ENCODE measurements at places on chromosomes 12 and 14.

- no peak for DNase-seq
Measured at GRCh38 chr14:53603994-53604393, 352.6 kb downstream of the BMP4 start.

GRCh38 chr12:22518060-22518719, 26.2 kb downstream of the C2CD5 start:
- DNase-seq, result no peak

DNA sequence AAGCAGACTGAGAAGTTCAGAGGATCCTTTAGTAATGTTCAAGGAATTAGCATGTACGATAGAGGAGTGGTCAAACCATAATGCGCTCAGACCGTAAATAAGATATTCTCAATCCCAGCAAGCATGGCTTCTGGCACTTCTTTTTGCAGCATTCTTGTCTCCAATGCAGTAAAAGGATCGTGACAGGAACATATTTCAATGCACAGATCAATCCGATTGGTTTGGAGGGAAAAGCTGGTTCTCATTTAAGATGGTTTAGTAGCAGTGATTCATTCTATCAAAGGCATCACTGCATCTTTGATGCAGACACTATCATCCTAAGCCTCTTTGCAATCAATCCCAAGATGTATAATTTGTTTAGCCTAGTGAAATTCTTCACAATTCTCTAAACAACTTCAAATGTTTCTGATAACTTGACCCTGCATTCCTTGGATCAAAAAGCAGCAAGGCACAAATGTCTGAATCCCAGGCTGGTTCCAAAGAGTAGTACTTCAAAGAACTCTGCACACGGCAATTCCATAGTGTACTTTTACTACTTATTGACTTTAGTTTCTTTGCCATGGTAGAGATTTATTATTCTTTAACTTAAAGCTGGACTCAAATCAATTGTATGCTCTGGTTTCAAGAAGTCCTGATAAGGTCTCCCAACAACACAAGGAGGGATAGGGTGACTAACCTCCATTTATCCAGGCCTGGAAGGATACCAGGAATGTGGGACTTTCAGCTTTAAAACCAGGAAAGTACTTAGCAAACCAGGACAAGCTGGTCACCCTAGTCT, 96.8 kb upstream of the MDM1 start:
- DNase-seq, result no peak

DNA sequence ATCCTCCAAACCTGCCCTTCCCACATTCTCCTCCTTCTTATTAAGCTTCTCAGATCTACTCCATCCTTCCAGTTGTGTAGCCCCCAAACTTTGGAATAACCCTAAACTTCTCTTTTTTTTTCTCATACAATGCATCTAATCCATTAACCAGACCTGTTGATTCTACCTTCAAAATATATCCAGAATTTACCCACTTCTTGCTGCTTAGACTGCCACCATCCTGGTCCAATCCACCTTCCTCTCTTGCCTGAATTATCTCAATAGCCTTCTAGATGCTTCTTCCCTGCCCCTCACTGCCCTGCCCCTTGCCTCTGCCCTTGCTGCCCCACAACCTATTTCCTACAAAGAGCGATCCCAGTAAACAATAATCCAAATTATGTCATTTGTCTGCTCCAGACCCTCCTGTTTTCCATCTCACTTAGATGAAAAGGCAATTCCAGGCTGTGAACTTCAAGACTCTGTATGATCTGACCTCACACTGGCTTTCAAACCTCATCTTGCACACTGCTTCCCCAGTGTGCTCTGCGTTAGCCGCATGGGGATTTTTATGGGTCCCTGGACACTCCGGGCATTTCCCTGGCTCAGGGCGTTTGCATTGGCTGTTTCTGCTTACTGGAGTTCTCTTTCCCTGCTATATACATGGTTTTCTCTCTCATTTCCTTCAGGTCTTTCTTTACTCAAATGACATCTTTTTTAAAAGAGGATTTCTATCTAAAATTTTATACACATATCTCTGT, 42.6 kb upstream of the HIF1A start:
- no peak for DNase-seq

- DNase-seq, result no peak
Measured at GRCh38 chr12:6757028-6757690, 4.2 kb upstream of the MLF2 start.

GRCh38 chr12:64610660-64611340, 505 bp downstream of the RASSF3 start:
- DNase-seq, result no peak

DNA sequence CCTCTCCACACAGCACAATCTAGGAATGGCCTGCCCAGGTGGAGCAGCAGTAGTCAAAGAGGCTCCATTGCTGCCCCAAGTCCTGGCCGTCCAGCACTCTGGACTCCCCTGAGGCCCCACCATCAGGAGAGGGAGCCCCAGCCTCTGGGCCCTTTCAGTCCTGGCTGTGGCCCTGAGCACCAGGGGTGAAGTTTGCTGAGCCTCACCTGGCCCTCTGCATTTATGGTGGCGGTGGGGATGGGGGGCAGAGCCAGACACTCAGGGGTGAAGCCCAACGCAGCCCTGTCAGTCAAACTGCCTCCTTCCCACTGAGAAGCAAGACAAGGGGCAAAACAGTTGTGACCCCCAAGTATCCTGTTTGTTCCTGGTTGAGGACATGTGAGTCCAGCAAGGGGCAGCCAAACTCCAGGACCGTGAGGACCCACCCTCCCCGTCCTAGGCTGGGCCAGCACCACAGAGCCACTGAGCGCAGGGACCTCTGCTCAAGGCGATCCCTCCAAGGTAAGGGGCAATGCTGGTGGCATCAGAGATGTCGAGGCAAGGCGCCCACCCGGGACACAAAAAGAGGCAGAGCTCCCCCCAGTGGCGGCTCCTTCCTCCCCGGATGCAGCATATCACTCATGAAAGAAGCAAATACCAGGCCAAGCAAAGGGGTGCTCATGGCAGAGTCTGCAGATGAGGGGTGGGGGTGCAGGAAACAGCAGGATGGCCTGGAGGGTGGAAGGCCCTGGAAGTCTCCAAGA, 4.8 kb upstream of the AMN start:
- no peak for DNase-seq

DNA sequence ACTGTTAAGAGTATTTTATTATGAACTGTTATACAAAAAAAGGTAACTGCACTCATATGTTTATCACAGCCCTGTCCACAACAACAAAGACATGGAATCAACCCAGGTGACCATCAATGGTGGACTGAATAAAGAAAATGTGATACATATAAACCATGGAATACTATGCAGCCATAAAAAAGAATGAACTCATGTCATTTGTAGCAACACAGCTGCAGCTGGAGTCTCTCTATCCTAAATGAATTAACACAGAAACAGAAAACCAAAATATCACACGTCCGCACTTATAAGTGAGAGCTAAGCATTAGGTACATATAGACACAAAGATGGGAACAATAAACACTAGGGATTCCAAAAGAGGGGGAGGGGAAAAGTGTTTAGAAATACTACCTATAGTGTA, 95.8 kb downstream of the BCAT1 start:
- no peak for DNase-seq

- DNase-seq, result no peak
Measured at GRCh38 chr12:3222979-3223378, 145.8 kb downstream of the TSPAN9 start.

- no peak for DNase-seq
Measured at GRCh38 chr12:50166799-50167048, 445 bp downstream of the CERS5 start.
